Spleen (tissue), 13 donors: ENCODE measurements at places on chromosomes 5 and 9.

DNA sequence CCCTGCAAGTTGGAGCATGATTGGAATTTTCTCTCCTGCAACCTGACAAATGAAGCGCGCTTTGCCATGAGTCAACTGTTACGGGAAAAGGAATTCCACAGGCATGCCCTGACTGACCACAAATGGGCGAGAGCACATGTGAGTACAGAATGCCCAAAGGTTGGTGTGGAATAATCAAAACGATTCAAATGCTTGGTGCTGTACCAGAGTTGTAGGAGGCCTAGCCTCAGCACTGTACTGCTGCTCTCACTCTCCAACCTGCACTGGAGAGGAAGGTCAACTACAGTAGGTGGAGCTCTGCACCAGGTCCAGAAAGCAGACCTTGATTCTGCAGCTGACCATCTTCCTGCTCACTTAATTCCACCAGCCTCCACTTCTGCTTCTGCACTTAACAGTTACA lies 406.9 kb upstream of the ACTBL2 start:
- no peak for DNase-seq

GRCh38 chr5:134736173-134736812 lies 2.1 kb upstream of the CAMLG start:
- no peak for DNase-seq

DNA sequence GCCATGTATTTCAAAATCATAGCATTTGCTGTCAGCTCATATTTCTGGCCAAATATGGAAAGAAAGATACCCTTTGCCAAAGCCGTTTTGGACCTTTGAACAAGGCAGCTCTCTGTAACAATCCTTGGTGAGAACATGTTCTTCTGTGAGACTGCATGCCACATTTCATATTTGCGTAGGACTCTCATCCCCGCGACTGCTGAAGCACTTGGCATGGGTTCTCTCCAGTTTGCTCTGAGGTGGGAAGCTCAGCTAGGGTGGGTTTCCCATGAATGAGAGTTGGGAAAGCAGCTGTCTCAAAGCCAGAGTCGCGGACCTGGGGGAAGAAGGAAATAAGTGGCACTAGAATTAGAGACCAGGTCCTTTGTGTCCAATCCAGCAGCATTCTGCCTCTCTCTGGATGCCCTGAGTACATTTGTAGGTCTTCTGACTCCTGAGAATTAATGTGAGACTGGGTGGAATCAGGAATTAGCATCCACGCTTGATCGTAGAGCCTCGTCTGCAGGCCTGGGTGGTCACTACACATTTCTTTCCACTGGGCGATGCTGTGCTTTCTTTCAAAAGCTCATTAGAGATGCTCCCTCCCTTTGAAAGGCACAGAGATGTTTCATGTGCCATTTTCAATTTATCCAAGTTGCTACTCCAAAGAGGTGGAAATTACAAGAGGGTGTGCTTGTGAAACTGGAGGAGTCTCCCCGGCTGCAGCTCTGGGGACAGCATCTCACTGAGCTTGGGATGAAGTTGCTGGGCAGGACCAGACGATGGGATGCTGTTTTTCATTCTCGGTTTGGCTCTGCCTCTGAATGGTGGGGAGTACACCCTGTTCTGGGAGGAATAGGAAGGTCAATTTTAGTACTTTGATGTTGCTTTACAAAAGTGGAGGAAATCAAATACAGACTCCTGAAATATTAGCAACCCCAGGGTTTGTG lies 197.2 kb downstream of the GADD45G start:
- DNase-seq = no peak

GRCh38 chr5:109713453-109713852 lies 23.7 kb downstream of the MAN2A1 start:
- DNase-seq = no peak

DNA sequence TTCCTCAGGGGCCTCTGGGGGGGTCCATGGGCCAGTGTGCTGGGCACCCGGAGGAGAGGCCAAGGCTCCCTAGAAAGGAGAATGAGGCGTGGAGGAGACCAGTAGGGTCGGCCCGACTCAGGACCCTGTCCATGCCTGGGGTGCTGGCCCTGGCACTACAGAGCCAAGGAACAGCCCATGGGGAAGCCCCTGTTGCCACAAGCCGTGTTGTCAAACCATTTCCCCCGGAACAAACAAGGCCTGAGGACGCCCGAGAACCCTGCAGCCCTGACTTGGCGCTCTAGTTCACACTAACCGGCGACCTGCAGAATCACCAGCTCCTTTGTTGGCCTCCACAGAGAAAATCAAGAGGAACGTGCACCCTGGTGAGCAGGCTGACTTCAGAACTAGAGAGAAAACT lies 41.6 kb upstream of the SLC12A7 start:
- DNase-seq = no peak

DNA sequence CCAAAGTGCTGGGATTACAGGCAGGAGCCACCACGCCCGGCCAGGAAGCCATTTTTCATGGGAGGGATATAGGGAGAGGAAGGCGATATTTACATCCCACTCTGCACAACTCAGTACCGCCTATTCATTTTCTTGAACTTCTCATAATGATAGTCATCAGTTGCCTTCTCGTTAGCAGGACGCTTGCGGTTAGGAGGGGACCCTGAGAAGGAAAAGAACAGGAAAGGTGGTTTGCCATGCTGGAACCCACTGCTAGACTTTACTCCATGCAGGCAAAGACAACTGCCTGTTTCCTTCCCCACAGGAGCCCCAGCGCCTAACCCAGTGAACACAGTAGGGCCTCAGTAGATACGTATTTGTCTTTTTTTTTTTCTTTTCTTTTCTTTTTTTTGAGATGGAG lies 4.1 kb upstream of the TOR1A start:
- no peak for DNase-seq

- no peak for DNase-seq
Observed at GRCh38 chr9:13139641-13140171, 139.8 kb downstream of the MPDZ start.

- no peak for DNase-seq
Observed at GRCh38 chr9:89528131-89528530, 30.2 kb upstream of the SEMA4D start.

DNA sequence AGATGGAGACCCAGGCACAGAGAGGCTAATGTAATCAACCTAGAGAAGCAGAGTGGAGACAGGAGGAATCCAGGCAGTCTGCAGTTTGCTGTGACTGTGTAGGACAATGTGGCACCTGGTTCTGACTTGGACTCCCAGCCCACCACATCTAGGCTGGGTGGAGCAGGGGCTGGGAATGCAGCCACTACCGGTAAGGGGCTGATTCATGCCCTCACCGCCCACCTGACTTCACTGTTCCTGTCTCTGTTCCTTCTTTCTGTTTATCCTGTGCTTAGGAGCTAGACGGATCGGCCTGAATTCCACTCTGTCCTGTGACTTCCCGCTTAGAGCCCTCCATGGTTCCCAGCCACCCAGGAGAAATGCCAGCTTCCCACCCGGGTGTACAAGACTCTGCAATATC lies 2.6 kb downstream of the PDLIM4 start:
- peak; percentile 43 for DNase-seq

DNA sequence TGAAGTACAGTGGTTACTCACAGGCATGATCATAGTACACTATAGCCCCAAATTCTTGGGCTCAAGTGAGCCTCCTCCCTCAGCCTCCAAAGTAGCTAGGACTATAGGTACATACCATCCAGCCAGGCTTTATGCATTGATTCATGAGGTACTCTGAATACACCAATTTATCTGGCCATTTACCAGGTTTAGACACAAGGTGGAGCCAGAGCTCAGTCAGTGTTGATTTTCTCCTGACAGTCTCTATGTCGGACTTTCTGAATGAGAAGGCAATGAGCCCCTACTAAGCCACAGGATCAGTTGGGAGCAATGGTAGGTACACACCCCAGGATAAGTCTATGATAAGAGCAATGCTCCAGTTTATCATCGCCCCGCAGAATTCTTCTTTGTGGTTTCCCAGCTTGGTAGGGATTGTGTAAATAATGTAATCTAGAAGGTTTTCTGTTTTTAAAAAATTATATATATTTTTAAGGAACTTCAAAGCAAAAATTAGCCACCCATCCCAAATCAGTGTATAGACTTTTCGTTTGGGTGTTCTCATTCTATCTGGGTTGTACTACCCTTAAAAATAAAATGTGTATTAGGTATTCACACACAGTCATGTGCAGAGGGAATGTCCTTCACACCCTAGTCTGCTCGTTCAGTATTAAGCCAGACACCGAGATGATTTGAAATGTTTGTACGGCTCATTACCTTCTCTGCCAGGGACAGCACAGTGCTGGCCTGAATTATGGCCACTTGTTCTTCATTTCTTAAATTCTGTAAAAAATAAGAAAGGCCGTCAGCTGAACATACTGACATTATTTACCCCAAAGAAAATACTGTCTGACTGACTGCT lies 118.4 kb upstream of the DPYSL3 start:
- DNase-seq = no peak

DNA sequence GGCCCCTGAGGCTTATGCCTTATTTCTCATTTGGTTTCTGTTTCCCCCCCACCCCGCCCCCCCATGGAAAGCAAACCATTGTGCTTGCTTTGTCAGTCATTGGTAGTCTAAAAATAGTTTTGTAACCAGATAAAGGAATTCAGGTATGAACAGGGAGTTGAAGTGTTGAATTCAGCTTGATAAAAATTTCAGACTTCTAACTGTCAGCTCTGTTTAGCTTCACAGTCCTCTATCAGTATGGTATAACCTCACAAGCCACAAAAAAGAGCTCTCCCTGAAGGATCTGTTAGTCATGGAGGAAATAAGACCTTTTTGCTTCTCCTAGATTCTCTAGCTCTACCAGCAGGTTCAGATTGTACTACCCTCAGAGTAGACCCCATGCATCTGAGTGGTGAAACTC lies 378.1 kb downstream of the TMEM38B start:
- no peak for DNase-seq

GRCh38 chr5:68266457-68266856 lies 50.9 kb downstream of the PIK3R1 start:
- no peak for DNase-seq

- no peak for DNase-seq
Observed at GRCh38 chr9:13480693-13481092, 201.2 kb upstream of the MPDZ start.

DNA sequence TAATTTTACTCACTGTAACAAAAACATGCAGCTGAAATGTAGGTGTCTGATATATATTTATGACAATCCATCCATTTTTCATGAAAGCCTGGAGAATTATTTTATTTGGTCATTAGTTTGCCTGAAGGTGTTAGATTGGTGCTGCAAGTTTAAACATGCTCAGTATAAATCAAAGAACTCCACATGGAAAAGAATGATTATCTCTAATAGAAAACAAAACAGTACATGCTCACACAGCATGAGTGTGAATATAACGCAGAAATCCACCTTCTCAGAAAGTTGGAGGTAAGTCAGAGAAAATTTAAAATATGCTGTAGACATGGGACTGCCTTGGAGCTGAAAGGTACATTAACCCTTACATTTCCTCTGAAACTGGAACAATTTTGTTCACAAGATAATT lies 165.5 kb upstream of the RGS7BP start:
- no peak for DNase-seq

GRCh38 chr5:175655411-175655810 lies 2.5 kb upstream of the HRH2 start:
- DNase-seq = no peak
